ENCODE measurements at places on chromosomes 6 and 20.

- no peak for DNase-seq
These were observed 3.1 kb upstream of the MAP3K5 start for GRCh38 chr6:136795386-136795785.

DNA sequence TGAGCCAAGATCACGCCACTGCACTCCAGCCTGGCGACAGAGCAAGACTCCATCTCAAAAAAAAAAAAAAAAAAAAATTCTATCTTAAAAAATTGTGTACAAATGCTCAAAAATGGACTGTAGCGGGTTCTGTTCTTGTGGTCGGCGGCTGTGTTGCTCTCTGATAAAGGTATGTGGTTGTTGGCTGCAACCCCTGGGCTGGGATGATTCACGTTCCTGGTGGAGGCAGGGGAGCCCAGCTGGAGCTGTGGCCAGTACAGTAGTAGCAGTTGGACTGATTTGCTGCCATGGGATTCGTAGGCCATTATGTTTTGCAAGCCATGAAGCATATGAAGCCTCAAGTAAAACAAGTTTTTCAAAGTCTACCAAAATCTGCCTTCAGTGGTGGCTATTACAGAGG is 22.3 kb downstream of the MDN1 start:
- DNase-seq = peak; percentile 89

GRCh38 chr6:87210979-87211378 is 55.6 kb downstream of the ZNF292 start:
- DNase-seq = no peak

DNA sequence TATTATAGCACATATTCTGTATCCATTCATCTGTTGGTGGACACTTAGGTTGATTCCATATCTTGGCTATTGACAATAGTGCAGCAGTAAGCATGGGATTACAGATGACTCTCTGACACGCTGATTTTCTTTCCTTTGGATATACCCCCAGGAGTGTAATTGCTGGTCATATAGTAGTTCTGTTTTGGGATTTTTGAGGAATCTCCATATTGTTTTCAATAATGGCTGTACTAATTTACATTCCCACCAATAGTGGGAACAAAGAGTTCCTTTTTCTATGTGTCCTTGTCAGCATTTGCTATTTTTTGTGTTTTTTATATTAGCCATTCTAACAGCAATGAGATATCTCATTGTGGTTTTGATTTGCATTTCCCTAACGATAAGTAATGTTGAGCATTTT is 309.0 kb upstream of the JARID2 start:
- no peak for DNase-seq

DNA sequence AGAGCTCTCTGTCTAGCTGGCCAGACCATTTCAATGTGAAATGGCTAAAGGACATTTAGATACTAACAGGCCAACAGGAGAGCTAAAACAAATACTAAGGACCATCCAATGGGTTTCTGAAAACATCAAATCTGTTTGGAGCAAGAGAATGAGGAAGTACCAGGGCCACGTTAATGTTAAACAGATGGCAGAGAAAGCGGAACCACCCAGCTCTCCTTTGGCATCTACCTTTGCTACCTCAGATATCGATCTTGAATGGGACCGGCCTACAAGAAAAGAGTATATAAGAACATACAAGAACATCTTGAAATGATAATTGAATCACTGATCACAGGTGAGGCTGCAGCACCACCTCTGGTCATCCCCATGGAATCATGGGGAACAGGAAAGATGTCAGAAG is 31.8 kb downstream of the KCNK5 start:
- no peak for DNase-seq

- no peak for DNase-seq
These were observed 49.1 kb upstream of the PRDM1 start for GRCh38 chr6:106037060-106037459.

GRCh38 chr20:9293145-9293544 is 221.2 kb upstream of the LAMP5 start:
- no peak for DNase-seq

GRCh38 chr20:19826179-19826914 is 68.3 kb downstream of the RIN2 start:
- DNase-seq = no peak

DNA sequence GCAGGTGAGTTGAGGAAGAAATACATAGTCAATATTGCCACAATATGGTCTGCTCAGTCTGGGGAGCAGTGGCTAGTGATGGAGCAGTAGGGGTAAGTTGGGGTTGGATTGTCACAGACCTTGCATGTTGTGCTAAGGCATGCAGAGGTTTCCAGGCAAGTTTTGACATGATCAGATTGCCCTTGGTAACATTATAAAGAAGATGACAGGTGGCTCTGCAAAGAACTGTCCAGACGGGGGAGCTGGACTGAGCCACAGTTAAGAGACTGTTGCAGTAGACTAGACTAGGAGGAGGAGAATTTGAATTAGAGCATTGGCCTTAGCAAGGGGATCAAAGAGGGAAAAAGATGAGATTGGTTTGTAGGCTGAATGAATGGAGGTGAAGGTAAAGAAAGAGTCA is 23.4 kb downstream of the ATRN start:
- no peak for DNase-seq

DNA sequence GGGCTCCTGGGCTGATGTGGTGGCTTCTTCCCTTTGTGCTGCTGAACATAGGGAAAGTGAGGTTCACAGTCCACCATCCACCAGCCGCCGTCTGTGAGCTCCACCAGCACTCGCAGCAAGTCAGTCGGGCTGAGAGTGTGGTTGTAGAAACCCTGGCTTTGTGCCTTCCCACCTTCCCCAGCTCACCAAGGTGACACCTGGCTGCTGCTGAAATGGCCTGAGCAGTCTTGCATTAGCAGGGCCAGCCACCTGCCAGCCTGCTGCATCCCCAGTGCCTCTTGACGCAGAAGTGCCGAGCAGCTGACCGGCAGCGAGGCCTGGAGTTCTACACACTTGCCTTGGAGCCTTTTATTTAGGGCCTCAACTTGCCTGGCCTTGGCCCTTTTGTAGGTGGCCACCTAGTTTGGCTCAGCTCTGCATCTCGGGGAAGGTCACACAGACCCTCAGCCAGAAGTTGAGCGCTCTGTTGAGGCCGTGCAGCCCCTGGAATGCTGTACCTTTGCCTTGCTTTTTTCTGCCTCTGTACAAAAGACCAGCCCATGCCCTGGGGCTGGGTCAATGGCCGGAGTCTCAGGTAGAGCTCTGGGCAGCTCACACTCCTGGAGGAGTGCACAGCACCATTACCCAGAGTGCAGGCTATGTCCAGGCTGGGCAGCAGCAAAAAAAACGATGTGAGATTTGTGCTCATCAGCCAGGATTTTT is 76.5 kb downstream of the PTPN1 start:
- DNase-seq = no peak

DNA sequence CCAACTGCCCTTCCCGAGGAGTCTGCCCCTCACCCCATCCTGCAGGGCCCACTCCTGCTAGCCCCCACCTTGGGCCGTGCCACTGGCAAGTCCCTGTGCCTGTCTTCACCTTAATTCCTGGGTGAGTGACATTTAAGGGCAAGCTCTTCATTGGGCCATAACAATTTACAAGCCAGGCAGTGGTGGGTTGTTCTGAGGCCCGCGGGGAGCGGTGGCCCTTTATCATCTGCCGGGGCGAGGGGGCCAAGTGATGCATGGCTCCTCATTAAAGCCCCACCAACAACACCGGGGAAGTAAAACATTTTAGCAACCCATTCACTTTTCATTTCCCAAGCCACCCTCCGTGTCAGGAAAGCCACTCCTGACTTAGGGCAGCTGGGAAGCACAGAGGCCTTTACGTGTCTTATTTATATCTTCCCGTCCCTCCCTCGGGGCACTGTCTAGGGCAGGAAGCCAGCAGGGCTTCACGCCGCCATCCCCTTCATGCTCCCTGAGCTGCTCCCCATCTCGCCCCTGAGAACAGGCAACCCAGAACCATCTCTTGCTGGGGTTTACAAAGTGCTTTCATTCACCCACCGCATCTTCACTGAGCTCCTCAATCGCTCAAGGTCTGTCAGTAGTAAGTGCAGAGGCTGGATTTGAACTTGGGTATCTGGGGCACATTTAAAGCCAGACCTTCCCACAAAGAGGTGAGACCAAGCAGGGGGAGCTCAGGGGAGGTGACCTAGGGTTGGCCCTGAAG is 55.5 kb upstream of the CCDC167 start:
- DNase-seq = no peak

GRCh38 chr20:20457392-20458126 is 89.7 kb downstream of the INSM1 start:
- no peak for DNase-seq

GRCh38 chr6:14290772-14291330 is 173.3 kb downstream of the CD83 start:
- no peak for DNase-seq

- DNase-seq = no peak
These were observed 702.9 kb downstream of the TENT5A start for GRCh38 chr6:81049425-81050042.

- no peak for DNase-seq
These were observed 20.2 kb downstream of the KIF25 start for GRCh38 chr6:168017629-168018028.

- DNase-seq = no peak
These were observed 11.8 kb downstream of the DUSP22 start for GRCh38 chr6:303948-304558.

All from non-pigmented ciliary epithelial cell (primary cell).